ENCODE measurements at places on chromosomes 3 and 15. TPM values are rescaled to one million over a fixed set of nuclear protein-coding genes. Genes with fewer than 3 reads are reported as not detected.

The SLC22A14 gene
- total RNA-seq = not detected

The SERPINI1 gene
- 9.0 TPM for total RNA-seq

The CLSTN2 gene
- total RNA-seq = 0.22 TPM

The POLQ gene
- total RNA-seq = 15.6 TPM

The ECE2 gene
- 0.15 TPM for total RNA-seq

The PTPRG gene
- 65.1 TPM for total RNA-seq

The PARP3 gene
- total RNA-seq = 2.0 TPM

The ISY1 gene
- total RNA-seq = 22.5 TPM

The ZPLD1 gene
- total RNA-seq = 0.31 TPM

The TMEM158 gene
- 5.5 TPM for total RNA-seq

The GCNT3 gene
- not detected for total RNA-seq

The IQGAP1 gene
- total RNA-seq = 44.8 TPM

The ADAMTS9 gene
- 32.1 TPM for total RNA-seq

The SERPINI2 gene
- total RNA-seq = not detected

The SMCO1 gene
- total RNA-seq = not detected

The MAP6D1 gene
- total RNA-seq = 12.4 TPM
